ENCODE measurements at places on chromosomes 3 and 15. TPM values are rescaled to one million over a fixed set of nuclear protein-coding genes. Genes with fewer than 3 reads are reported as not detected.

The CAPN3 gene
- total RNA-seq = not detected

The PLCB2 gene
- total RNA-seq = 1.3 TPM

The ARL8B gene
- 65.9 TPM for total RNA-seq

The DNAJA4 gene
- total RNA-seq = not detected

The HRG gene
- total RNA-seq = not detected

The THSD4 gene
- total RNA-seq = 21.1 TPM

The LNP1 gene
- total RNA-seq = 0.85 TPM

The CD200 gene
- not detected for total RNA-seq

The UACA gene
- total RNA-seq = 49.5 TPM

The PDZRN3 gene
- total RNA-seq = not detected

The SNTN gene
- total RNA-seq = not detected

The DNAH12 gene
- total RNA-seq = 0.19 TPM

The ECT2 gene
- total RNA-seq = 91.7 TPM

The TMCO5A gene
- not detected for total RNA-seq

The RTP3 gene
- total RNA-seq = not detected

The IMPG2 gene
- not detected for total RNA-seq

The GOLGA6A gene
- total RNA-seq = 0.09 TPM

The GRIP2 gene
- 1.4 TPM for total RNA-seq

The CBLB gene
- 11.8 TPM for total RNA-seq

The SENP5 gene
- total RNA-seq = 8.7 TPM

The MAP2K5 gene
- total RNA-seq = 10.7 TPM

The EPHB3 gene
- total RNA-seq = 0.34 TPM

The BTLA gene
- not detected for total RNA-seq

The MNS1 gene
- 2.7 TPM for total RNA-seq

The SCG3 gene
- not detected for total RNA-seq

The ARHGAP11A gene
- total RNA-seq = 64.5 TPM

The CCR2 gene
- total RNA-seq = not detected

The GANC gene
- total RNA-seq = 4.8 TPM

The ECE2 gene
- total RNA-seq = not detected

The FNDC3B gene
- total RNA-seq = 37.2 TPM

The SUSD5 gene
- 4.1 TPM for total RNA-seq

The SLC12A1 gene
- not detected for total RNA-seq

The FBXL22 gene
- 0.27 TPM for total RNA-seq

The MEIS2 gene
- total RNA-seq = 9.8 TPM

The DPPA2 gene
- total RNA-seq = not detected

The CMTM7 gene
- 30.5 TPM for total RNA-seq

The CCR3 gene
- not detected for total RNA-seq

The SLC30A4 gene
- 1.6 TPM for total RNA-seq

The UBE2Q2 gene
- total RNA-seq = 34.1 TPM

The GATA2 gene
- 4.1 TPM for total RNA-seq

The CPNE9 gene
- not detected for total RNA-seq

The HCN4 gene
- 0.22 TPM for total RNA-seq

The CCR9 gene
- total RNA-seq = not detected

The FETUB gene
- 0.05 TPM for total RNA-seq

The SOX14 gene
- total RNA-seq = not detected

The MGLL gene
- 62.9 TPM for total RNA-seq

Measured in A549 treated with CpdA at 1 μM for 4 hours (cell line).